ENCODE measurements at places on chromosomes 5 and 9.
A peak's percentile ranks its signal among the peaks of the same experiment; 100 is the strongest.

- no peak for DNase-seq
Observed at GRCh38 chr9:117074784-117075520, 339.9 kb downstream of the ASTN2 start.

GRCh38 chr5:106314221-106314824 lies 1356.4 kb downstream of the EFNA5 start:
- DNase-seq, result no peak

- DNase-seq, result peak; percentile 7
Observed at GRCh38 chr5:6202149-6202967, 176.0 kb downstream of the MED10 start.

- peak; percentile 56 for DNase-seq
Observed at GRCh38 chr5:150487199-150488061, 20.5 kb upstream of the NDST1 start.

GRCh38 chr5:74322191-74322590 lies 318.3 kb downstream of the ENC1 start:
- no peak for DNase-seq

- DNase-seq, result no peak
Observed at GRCh38 chr5:168936511-168936910, 357.3 kb upstream of the PANK3 start.

DNA sequence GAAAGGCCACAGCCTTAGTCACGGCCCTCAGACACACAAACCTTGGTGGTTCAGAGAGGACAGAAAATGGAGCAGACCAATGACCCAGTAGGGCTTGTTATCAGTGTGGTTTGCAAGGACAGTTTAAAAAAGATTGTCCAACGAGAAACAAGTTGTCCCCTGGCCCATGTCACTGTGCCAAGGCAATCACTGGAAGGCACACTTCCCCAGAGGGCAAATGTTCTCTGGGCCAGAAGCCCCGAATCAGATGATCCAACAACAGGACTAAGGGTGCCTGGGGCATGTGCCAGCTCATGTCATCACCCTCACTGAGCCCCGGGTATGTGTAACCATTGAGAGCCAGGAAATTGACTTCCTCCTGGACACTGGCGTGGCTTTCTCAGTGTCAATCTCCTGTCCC lies 950.1 kb upstream of the CTNND2 start:
- no peak for DNase-seq

- no peak for DNase-seq
Observed at GRCh38 chr5:166566725-166567124, 1724.7 kb upstream of the WWC1 start.

- no peak for DNase-seq
Observed at GRCh38 chr9:125524583-125525355, 182.2 kb downstream of the MAPKAP1 start.

GRCh38 chr5:95638632-95639031 lies 7.9 kb upstream of the RFESD start:
- no peak for DNase-seq

GRCh38 chr9:96040591-96041461 lies 165.3 kb downstream of the ERCC6L2 start:
- peak; percentile 76 for DNase-seq

DNA sequence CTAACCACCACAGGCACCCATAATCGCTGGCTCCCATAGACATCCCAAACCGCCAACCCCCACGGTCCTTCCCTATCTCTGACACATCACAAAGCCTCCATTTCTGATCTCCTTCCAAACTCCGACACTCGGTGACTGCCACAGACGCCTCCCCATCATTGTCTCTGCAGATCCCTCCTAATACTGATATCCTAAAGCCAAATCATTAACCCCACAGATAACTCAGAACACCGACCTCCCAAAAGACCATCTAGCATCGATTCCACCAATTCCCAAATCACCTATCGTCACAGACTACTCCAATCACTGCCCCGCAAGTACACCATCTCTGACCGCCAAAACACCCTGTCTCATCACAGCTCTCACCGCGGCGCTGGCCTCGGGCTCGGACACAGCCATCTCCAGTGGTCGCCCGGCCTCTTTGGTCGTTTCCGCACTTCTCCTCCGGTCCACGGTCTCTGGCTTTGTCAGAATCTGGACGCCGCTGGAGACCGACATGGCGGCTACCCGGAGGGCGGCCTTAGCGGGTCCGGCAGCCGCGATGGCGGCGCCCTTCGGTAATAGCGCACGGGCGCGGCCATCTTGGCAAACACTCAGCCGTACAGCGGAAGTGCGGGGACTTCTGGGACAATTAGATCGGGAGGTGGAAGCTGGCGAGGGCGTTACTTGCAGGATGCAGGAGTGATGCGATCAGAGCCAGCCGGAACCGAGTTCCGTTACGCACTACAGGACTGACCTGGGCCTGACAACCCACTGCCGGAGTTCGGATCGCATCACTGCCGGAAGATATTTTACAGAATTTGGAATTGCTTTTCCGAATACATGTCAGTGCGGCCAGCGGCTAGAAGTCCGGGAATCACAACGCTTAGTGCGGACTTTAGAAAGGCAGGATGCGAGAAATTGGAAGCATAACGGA lies at the start of gene ZFP37:
Gene ZFP37, minus strand, starts transcription at position 534 of the 916 bp plus-strand sequence. Its CDS starts 36 bp downstream, at position 498.
- DNase-seq, result peak; percentile 93

DNA sequence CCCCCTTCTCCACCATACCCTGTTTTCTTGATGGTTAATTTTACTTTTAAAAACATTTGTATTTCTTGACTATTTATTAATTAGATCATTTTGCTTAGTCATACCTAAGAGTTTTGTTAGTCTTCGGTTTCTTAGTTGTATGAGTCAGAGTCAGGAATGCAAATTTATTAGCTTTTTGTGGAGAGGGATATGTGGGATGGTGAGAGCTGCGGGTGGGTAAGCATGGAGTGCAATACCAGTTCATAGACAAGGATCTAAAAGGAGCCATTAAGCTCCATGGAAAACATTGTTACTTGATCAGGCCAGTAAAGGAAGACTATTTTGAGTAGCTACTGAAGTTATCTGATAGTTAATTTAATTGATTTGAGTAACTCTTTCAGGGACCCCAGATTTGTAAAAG lies 77.5 kb downstream of the ZSWIM6 start:
- peak; percentile 77 for DNase-seq

Data from A549 (cell line).